ENCODE measurements at places on chromosomes 6 and 20. TPM values are rescaled to one million over a fixed set of nuclear protein-coding genes. Genes with fewer than 3 reads are reported as not detected.

GPLD1 gene
- polyA plus RNA-seq: 4.4 TPM

PPP1R3G gene
- polyA plus RNA-seq: 2.2 TPM

RPP21 gene
- polyA plus RNA-seq: 32.2 TPM

DUSP15 gene
- polyA plus RNA-seq: 16.0 TPM

KHDC1 gene
- 6.8 TPM for polyA plus RNA-seq

NEU1 gene
- 77.5 TPM for polyA plus RNA-seq

HLA-DOA gene
- 5.1 TPM for polyA plus RNA-seq

GRCh38 chr20:33399924-33400323, 1.4 kb downstream of the CDK5RAP1 start:
- DNase-seq: no peak

DNA sequence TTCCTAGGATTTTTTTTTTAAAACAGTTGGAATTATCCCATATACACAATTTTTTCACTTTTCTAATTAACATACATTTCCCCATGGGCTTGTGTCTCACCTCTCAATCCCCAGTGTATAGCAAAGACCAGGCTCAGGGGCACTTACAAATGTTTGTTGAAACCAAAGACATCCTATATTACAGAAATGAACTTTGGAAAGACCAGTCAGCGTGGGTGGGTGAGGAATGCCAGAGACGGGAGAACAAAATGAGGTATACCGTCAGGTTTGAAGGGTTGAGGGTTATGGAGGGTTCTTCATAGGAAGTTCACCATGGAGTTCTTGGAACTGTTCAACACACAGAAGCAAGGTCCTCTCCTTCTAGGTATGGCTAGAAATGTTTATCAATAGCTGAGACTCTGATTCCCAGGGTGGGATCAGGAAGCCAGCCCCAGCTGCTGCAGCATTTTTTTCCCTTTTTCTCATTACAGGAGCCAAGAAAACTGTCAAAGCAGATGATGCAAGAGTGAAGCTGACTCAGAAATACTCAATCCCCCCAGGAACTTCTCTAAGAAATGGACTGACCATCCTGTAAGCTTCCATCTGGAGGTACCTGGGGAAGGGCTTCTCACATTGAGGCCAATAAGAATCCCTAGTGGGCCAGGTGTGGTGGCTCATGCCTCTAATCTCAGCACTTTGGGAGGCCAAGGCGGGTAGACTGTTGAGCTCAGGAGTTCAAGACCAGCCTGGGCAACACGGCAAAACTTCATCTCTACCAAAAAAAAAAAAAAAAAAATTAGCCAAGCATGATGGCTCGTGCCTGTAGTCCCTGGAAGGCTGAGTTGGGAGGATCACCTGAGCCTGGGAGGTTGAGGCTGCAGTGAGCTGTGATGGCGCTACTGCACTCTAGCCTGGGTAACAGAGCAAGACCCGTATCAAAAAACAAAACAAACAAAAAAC, 15.9 kb upstream of the TBC1D20 start:
- no peak for DNase-seq

- no peak for DNase-seq
Measured at GRCh38 chr20:39259010-39259803, 297.1 kb downstream of the DHX35 start.

Measured in left renal pelvis (tissue), 4 donors.